GM04504 (cell line): ENCODE measurements at places on chromosomes 5 and 9.

GRCh38 chr5:76473661-76474060 is 70.6 kb downstream of the IQGAP2 start:
- no peak for DNase-seq

DNA sequence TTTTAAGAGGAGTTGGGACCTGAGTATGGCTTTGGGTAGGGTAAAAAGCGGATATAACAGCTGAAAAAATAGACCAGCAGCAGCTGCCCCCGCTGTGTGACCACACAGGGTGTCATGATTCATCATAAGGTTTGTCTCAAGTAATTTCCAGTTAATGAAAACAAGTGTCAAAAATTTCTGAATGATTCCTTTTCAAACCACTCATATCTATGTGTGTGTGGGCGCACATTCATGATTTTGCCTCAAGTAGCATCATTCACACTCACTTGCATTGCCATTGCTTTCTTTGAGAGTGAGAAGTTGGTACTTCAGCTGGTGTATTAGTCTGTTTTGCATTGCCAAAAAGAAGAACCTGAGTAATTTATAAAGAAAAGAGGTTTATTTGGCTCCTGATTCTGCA is 12.1 kb upstream of the TNFAIP8 start:
- DNase-seq: no peak

DNA sequence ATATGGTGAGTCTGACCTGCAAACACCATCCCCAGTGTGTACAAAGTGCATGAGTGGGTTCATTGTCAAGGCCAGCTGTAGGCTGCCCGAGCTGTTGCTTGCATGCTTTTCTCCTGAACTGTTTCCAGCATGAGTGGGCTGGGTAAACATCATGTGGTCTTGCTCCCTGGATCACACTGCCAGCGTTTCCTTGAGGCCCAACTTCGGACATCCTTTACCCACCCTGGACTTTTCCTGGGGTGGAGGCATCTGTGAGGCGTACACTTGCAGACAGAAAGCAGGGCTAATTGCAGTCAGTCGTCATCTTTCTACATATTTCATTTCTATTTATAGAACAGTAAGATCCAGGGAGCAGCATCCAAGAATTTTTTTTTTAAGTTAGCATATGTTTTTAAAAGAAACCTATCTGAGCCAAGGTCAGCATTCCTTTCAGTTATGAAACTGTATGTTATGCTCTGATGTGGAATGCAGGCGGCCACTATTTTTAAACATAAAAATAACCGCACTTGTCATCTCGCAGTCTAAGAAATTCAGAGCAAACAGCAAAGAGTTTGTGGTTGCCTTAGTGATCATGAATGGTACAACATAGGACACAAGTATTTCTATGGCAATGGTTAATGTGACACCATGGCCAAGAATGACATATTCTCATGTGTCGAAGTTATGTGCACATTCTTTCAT is 106.5 kb upstream of the DMRT1 start:
- peak; percentile 87 for DNase-seq

DNA sequence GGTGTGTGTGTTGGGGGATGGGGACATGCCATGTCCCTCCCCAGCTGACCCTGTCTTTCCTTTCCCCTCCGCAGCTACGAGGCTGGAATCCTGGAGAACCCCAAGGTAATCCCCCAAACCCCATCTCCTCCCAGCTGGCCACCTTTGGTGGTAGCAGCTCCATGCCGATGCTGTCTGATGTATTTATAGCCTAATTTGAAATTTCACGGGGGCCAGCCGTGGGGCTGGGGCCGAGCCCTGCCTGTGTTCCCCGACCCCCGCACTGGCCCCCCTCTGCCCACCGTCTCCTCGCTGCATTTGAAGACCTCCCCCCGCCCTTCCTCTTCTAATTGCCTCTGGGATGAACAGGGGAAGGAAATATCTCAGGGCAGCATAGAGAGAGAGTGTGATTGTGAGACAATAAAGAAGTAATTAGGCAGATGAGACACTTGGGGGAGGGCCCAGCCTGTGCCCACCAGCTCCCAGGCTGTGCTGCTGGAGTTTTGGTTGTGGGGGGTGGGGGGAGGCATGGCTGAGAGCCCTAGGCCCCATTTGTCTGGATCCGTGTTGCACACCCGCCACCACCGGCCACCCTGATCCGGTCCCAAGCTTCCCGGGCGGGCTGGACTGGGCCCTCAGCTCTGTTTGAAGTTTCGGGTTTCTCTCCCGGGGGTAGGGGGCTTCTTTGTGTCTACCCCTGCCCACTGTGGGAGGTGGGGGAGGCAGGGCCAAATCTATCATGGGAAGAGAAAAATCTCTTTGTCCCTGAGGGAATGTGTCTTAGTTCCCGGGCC is 26.8 kb downstream of the ASS1 start:
- no peak for DNase-seq

- DNase-seq: no peak
These were observed 76.2 kb downstream of the ARHGAP26 start for GRCh38 chr5:142846406-142846805.

DNA sequence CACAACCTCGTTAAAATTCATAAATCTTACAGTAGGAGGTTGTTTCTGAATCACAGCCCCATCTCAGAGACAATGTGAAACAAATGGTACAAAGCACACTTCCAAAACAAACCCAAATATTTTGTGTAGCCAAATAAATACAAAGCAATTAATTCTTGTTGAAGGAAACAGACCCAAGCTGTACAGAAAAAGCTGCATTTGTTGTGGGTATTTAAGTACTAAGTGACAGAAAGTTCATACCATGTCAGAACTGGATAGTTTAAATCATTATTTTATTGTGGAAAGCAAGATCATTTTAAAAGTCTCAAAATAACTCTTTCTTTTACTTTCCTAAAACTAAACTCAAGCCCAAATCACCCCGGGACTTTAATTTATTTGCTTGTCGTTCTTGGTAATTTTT is 570.7 kb downstream of the ELAVL2 start:
- no peak for DNase-seq

GRCh38 chr9:133403766-133404453 is 13.9 kb downstream of the REXO4 start:
- DNase-seq: no peak

DNA sequence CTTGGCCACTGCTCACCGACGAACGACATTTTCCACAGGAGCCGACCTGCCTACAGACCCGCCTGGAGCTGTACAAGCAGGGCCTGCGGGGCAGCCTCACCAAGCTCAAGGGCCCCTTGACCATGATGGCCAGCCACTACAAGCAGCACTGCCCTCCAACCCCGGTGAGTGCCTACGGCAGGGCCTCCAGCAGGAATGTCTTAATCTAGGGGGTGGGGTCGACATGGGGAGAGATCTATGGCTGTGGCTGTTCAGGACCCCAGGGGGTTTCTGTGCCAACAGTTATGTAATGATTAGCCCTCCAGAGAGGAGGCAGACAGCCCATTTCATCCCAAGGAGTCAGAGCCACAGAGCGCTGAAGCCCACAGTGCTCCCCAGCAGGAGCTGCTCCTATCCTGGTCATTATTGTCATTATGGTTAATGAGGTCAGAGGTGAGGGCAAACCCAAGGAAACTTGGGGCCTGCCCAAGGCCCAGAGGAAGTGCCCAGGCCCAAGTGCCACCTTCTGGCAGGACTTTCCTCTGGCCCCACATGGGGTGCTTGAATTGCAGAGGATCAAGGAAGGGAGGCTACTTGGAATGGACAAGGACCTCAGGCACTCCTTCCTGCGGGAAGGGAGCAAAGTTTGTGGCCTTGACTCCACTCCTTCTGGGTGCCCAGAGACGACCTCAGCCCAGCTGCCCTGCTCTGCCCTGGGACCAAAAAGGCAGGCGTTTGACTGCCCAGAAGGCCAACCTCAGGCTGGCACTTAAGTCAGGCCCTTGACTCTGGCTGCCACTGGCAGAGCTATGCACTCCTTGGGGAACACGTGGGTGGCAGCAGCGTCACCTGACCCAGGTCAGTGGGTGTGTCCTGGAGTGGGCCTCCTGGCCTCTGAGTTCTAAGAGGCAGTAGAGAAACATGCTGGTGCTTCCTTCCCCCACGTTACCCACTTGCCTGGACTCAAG is 1.5 kb downstream of the CSF2 start:
- no peak for DNase-seq

- no peak for DNase-seq
These were observed 499.1 kb upstream of the MPDZ start for GRCh38 chr9:13778631-13779030.

- DNase-seq: no peak
These were observed 197.1 kb downstream of the CDH18 start for GRCh38 chr5:19790829-19791466.

DNA sequence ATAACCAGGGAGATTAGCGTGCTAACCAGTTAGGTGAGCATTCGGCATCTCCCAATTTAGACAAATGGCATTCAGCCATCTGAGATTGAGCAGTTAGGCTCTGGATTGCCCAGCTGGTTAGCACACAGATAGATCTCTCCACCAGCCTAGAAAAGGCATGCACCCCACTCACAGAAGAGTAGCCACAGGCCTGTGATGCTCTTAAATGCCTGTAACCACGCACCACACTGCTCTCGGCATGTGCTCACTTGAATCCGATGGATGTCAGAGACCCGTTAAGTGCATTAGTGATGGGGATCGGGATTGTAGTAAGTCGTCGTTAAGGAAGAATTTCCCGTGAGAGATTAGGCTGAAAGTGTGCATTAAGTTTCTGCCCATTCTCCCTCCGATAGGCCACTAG is 23.0 kb downstream of the MARCHF6 start:
- DNase-seq: no peak

GRCh38 chr9:83235526-83235925 is 172.6 kb upstream of the RASEF start:
- DNase-seq: no peak

DNA sequence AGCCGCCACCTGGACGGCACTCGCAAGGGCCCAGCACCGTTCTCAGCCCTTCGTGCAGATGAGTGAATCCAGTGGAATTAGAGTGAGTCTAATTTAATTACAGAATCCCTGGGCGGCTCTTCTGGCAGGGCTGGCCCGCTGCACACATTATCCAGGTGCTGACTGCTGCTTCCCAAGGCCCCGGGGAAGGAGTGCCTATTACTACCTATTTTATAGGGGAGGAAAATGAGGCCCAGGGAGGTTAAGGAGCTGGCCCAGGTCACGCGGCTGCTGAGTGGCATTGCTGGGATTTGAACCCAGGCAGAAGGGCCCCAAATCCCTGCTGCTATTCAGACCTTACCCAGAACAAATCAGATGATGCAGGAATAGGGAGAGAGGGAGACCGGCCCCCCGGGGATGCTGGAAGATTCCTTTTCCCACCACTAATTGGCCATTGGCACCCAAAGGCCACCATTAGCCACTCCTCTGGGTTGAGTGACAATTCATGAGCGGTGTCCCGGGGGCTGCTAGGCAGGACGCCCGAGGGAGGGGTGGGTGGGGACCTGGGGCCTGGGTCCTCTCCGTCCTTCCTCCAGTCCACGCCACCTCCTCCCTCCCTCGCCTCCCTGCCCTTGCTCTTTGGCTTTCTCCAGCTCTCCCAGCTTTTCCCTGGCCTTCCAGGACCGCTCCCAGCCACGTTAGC is 10.3 kb upstream of the QRFP start:
- no peak for DNase-seq

- DNase-seq: no peak
These were observed 55.2 kb upstream of the ZNF622 start for GRCh38 chr5:16520841-16521240.

GRCh38 chr5:157252711-157253465 is 13.0 kb upstream of the CYFIP2 start:
- DNase-seq: peak; percentile 11

DNA sequence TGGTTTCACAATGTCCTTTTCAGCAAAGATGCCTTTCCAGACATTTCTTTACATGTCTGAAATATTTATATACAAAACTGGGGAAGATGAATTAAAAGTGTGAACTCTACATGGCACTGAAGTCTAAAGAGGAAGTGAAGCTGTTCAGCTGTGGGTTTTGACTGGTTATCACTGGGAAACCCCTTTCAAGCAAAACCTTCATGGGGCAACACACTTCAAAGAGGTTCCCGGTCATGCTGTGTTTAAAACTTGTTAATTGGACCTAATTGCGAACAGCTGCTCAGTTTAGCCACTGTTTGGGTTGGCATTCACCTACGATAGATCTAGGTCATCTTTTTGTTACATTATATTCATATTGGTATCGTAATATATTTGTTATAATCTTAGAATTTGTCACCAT is 20.0 kb upstream of the GDNF start:
- no peak for DNase-seq

DNA sequence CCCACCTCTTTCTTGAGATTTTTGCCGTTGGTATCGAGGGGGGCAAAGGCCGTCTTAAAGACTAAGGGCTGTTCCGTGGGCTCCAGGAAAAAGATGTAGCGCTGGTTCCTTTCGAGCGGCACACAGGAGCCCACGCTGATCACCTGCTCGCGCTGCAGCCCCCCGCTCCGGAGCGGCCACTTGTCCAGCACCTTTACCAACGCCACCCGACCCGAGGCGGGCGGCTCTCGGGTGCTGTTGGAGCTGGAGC is 781 bp downstream of the NRG2 start:
- DNase-seq: no peak

DNA sequence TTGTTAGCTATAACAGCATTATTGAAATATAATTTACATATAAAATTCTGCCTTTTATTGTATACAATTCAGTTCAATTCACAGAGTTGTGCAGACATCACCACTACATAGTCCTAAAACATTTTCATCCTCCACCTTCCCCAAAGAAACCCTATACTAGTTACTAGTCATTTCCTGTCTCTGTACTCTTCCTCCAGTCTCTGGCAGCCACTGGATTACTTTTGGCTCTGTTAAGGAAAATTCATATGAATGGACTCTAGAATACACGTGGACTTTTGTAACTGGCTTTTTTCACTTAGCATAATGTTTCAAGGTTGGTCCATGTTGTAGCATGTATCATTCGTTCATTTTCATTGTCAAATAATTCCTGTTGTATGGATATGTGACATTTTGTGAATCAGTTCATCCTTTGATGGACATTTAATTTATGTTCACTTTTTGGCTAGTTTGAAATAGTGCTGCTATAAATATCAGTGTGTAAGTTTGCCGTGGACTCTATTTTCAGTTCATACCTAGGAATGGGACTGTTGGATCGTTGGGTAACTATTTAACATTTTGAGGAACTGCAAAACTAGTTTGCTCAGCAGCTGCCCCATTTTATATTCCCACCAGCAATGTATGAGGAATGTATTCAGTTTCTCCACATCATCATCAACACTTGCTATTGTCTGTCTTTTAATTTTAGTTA is 9.7 kb downstream of the ICE1 start:
- DNase-seq: no peak

DNA sequence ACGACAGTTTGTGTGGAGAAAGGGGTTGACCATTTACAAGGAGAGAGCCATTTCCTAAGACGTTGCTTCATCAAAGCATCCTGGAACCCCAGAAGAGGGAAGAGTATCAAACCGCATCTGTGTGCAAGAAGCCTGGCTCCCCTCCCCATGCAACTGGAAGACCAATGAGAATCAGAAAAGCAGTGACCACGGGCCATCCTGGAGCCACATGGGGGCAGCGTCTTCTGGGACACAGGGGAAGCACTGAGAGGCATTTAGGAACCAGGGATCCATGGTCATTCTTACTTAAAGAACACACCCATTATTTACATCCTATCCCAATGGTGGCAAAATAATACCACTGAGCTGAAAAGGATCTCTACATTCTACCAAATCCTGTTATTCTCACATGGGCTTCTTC is 29.3 kb downstream of the SEMA5A start:
- no peak for DNase-seq

GRCh38 chr9:82604947-82605656 is 457.8 kb downstream of the RASEF start:
- no peak for DNase-seq

GRCh38 chr5:115398719-115399118 is 102.3 kb upstream of the CCDC112 start:
- peak; percentile 80 for DNase-seq

- DNase-seq: no peak
These were observed 14.8 kb downstream of the AKNA start for GRCh38 chr9:114372921-114373448.
